CD4-positive, CD25-positive, alpha-beta regulatory T cell (primary cell): ENCODE measurements at places on chromosomes 16 and 17.

- H3K27ac ChIP-seq = no peak overlapping the region
- DNase-seq = no peak
- no peaks in the 10 kb centered on the region for H3K36me3 ChIP-seq
Measured at GRCh38 chr17:5133311-5133710, 17.5 kb downstream of the USP6 start.

- no peak for DNase-seq
- no peaks in the 10 kb centered on the region for H3K36me3 ChIP-seq
- H3K4me1 ChIP-seq = peaks cover 13% of the 10 kb centered on the region
- H3K27me3 ChIP-seq = no peaks in the 10 kb centered on the region
Measured at GRCh38 chr17:32102646-32103186, 39.6 kb upstream of the RHOT1 start.

DNA sequence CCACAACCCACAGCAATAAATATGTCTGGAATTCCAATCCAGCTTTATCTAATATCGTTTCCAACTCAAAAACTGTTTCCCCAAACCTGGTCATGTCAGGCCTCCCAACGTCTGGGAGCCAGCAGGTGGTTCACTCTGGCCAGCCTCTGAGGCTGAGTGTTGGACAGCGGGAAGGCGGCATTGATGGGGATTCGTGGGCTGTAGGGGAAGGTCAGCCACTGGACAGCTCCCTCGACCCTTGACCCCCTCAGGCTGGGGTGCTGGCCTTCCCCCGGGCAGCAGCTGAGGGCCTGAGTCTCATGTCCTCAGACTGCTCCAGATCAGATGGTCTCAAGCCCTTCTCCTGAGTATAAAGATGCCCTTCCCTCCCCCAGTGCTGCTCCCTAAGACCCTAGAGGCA lies 50.2 kb downstream of the SDK2 start:
- H3K27ac ChIP-seq = no peak overlapping the region
- H3K4me1 ChIP-seq = peaks cover 57% of the 10 kb centered on the region
- H3K27me3 ChIP-seq = no peaks in the 10 kb centered on the region

DNA sequence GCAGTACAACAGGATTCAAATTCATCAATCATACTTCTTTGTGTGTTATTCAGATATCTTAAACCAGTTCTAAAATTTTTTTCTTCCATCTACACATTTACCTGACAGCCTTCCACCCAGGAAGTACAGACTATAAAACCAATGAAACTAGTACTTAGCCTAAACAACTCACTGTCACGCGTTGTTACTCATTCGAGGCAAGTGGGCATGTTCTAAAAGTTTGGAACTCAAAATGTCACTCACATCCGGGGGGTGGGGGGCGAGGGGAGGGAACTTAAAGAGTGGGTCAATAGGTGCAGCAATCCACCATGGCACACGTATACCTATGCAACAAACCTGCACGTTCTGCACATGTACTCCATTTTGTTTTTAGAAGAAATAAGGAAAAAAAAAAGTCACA lies 90.4 kb upstream of the PLEKHM1 start:
- no peaks in the 10 kb centered on the region for H3K27me3 ChIP-seq
- H3K4me1 ChIP-seq = peaks cover 42% of the 10 kb centered on the region
- DNase-seq = no peak
- no peak overlapping the region for H3K4me3 ChIP-seq
- peaks cover 16% of the 10 kb centered on the region for H3K36me3 ChIP-seq

- H3K4me1 ChIP-seq = no peaks in the 10 kb centered on the region
- H3K27ac ChIP-seq = no peak overlapping the region
- H3K4me3 ChIP-seq = no peak overlapping the region
Measured at GRCh38 chr16:71499775-71500364, 10.7 kb upstream of the ZNF19 start.

DNA sequence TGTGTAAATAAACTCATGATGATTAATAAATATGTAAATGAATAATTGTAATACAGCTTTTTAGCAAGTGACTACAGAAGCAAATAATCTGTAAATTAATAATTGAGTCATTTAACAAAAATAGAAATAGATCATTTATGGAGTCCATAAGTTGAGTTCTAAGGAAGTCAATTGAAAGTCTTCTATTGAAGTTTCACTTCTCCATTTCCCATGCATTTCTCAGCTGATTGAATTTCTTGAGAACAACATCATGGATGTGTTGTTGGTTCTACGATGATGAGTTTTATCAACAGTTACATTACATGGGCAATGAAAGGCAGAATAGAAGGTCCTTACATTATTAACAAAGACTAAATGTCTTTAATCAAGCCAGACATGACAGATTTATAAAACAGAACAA lies 290.4 kb downstream of the MAP2K6 start:
- H3K36me3 ChIP-seq = no peaks in the 10 kb centered on the region
- DNase-seq = no peak
- no peaks in the 10 kb centered on the region for H3K27me3 ChIP-seq
- H3K27ac ChIP-seq = no peak overlapping the region

- H3K4me3 ChIP-seq = no peak overlapping the region
- no peaks in the 10 kb centered on the region for H3K27me3 ChIP-seq
- H3K27ac ChIP-seq = no peak overlapping the region
- peaks cover 33% of the 10 kb centered on the region for H3K36me3 ChIP-seq
- H3K4me1 ChIP-seq = no peaks in the 10 kb centered on the region
- DNase-seq = no peak
Measured at GRCh38 chr16:68860978-68861892, 17.9 kb downstream of the TANGO6 start.

- DNase-seq = peak; percentile 78
- no peak overlapping the region for H3K27ac ChIP-seq
- H3K27me3 ChIP-seq = no peaks in the 10 kb centered on the region
Measured at GRCh38 chr16:88550246-88550661, 19.9 kb upstream of the ZC3H18 start.

DNA sequence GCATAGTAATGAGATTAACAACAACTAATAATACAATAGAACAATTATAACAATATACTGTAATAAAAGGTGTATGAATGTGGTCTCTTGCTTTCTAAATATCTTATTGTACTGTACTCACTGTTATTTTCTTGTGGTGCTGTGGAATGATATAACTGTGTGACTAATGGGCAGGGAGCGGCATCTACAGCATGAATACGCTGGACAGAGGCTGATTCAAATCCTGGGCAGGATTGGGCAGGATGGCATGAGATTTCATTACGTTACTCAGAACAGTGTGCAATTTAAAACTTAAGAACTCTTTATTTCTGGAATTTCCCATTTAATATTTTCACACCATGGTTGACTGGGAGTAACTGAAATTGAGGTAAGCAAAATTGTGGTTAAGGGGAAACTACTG lies 1239.8 kb upstream of the GOT2 start:
- no peaks in the 10 kb centered on the region for H3K27me3 ChIP-seq
- H3K4me3 ChIP-seq = no peak overlapping the region
- H3K4me1 ChIP-seq = no peaks in the 10 kb centered on the region
- no peak overlapping the region for H3K27ac ChIP-seq
- no peak for DNase-seq

DNA sequence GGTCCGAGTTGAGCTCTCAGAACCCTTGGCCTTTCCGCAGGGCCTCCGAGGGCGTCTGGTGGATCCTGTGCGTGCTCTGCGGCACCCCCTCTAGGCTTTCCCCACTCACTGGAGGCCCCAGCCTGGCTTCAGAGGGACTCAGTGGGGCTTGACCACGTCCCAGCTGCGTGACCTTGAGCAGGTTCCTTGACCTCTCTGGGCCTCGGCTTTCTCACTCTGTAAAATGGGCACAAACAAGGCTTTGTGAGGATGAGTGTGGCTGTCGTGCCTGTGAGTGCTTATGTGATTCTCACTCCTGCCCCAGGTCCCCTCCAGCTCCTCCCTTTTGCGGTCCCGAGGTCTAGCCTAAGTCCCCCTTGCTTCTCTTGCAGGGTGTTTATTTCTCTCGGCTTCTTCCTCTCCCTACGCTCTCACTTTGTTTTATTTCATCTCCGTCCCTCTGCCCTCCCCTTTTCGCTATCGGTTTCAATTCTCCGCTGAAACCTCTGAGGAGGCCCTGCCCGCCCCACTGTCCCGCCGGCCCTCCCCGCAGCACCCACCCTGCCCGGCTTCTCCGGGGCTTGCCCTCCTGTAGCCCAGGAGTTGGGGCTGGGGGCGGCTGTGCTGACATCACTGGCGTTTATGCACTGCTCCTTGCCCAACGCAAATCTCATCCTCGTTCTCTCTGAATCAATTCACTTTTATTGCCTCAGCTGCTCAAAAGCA lies 82.3 kb upstream of the CBX4 start:
- DNase-seq = no peak
- H3K4me3 ChIP-seq = no peak overlapping the region
- no peaks in the 10 kb centered on the region for H3K27me3 ChIP-seq
- no peaks in the 10 kb centered on the region for H3K36me3 ChIP-seq
- H3K27ac ChIP-seq = no peak overlapping the region
- no peaks in the 10 kb centered on the region for H3K4me1 ChIP-seq

GRCh38 chr16:14057878-14058382 lies 13.2 kb upstream of the MRTFB start:
- H3K4me3 ChIP-seq = no peak overlapping the region
- no peaks in the 10 kb centered on the region for H3K27me3 ChIP-seq
- no peak overlapping the region for H3K27ac ChIP-seq
- no peaks in the 10 kb centered on the region for H3K4me1 ChIP-seq
- no peaks in the 10 kb centered on the region for H3K36me3 ChIP-seq

DNA sequence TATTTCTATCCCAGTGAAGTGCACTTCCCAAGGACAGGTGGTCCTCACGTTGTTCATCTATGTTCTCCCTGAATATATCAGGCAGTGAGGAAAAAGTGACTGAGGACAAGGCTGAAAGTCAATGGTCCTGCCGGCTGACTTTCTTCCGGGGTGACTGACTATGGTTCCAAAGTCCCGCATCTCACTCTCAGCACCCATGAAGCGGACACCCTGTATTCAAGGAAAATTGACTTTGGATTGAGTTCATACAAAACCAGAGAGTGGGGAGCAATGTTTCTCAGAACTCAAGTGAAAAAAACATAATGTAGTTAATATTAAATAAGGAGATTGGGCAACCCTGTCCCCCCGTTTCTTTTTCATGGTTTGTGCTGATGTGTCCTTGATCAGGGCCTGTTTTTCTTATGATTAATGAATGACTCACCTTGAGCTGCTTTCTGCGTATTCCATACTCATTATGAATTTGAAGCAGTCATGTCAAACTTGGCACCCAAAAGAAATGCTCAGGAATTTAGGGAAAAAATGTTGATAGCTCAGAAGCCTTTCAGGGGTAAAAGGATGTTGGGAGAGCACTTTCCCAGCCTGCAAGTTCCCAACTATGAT lies 184.0 kb downstream of the CYLD start:
- H3K27me3 ChIP-seq = peaks cover 3% of the 10 kb centered on the region
- H3K4me3 ChIP-seq = no peak overlapping the region

DNA sequence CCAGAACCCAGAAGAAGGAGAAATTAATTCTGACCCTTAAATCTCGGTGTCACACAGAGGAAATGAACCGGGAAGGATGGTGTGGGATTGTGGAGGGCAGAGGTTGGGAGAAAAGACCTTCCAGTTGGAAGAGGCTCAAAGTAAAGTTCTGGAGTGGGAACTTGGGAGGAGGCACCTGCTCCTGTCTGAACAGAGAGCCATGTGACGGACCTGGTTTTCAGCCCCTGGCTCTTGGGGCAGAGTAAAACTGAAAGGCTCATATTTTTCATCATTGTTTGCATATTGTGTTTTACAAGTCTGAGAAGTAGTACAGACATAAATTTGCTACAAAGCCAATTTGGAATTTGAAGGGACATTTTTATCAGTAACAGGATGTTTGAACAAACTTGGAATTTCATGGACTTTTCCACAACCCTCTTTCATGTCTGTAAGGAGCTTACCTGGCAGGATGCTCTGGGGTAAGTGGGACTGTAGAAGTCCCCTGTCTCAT lies 24.4 kb upstream of the SEC14L1 start:
- no peak overlapping the region for H3K27ac ChIP-seq
- DNase-seq = no peak
- no peaks in the 10 kb centered on the region for H3K27me3 ChIP-seq
- H3K36me3 ChIP-seq = no peaks in the 10 kb centered on the region
- H3K4me1 ChIP-seq = no peaks in the 10 kb centered on the region

DNA sequence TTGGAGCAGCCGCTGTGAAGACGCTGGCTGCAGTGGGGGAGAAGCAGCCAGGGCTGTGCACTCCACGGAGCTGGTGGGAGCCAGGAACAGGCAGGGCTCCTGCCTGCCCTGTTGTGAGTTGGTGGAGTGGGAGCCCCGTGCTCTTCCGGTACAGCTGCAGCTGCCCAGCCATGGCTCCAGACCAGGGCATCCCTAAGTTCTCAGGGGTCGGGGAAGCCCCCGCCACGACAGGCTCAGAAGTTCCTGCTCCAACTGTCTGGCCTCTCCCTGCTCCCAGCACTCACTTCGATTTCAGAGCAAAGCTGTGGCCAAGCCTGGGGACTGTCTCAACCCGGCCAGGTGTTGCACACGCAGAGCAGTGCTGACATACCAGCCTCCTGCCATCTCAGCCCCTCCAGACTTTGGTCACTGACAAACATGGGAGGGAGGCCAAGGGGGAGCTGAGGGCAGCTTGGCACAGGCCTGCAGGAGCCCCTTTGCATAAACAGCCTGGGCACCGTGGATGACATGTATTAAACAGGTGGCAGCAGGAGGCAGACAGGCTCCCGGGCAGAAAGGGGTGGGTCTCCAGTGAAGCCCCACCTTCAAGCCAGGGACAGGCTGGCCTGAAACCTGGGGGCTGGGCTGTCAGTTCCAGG lies 13.9 kb upstream of the KDM8 start:
- H3K27me3 ChIP-seq = no peaks in the 10 kb centered on the region
- H3K4me3 ChIP-seq = no peak overlapping the region
- DNase-seq = no peak
- H3K27ac ChIP-seq = no peak overlapping the region
- no peaks in the 10 kb centered on the region for H3K36me3 ChIP-seq

- peaks cover 24% of the 10 kb centered on the region for H3K27me3 ChIP-seq
- peaks cover 19% of the 10 kb centered on the region for H3K4me1 ChIP-seq
- no peak within 1 kb of the TSS for H3K4me3 ChIP-seq
- H3K36me3 ChIP-seq = no peaks in the 10 kb centered on the region
- no peak within 1 kb of the TSS for H3K27ac ChIP-seq
- no peak for DNase-seq
Measured at GRCh38 chr16:56632156-56632847, at the start of gene MT1M. Gene MT1M, plus strand, starts transcription at chr16:56632659. Its CDS starts 73 bp downstream, at chr16:56632732.

DNA sequence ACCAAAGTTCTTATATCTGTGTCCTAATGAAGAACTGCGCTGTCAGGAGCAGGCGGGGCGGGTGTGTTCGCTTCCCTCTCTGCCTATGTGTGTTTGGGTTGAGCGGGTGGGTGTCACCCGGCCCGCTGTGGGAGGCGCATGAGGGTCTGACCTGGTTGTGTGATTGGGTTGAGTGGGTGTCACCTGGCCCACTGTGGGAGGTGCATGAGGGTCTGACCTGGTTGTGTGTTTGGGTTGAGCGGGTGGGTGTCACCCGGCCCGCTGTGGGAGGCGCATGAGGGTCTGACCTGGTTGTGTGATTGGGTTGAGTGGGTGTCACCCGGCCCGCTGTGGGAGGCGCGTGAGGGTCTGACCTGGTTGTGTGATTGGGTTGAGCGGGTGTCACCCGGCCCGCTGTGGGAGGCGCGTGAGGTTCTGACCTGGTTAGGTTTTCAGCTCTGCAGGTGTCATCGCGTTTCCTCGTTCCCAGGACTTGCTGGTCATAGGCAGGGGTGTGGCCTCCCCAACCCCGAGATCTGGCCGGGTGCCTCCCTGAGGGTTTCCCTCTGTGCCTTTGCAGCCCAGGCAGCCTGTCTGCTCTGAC lies 69.6 kb upstream of the ZNF750 start:
- no peaks in the 10 kb centered on the region for H3K27me3 ChIP-seq
- H3K36me3 ChIP-seq = peaks cover 35% of the 10 kb centered on the region
- no peaks in the 10 kb centered on the region for H3K4me1 ChIP-seq
- no peak overlapping the region for H3K4me3 ChIP-seq
- no peak overlapping the region for H3K27ac ChIP-seq
